ENCODE measurements at places on chromosomes 7 and 10.

DNA sequence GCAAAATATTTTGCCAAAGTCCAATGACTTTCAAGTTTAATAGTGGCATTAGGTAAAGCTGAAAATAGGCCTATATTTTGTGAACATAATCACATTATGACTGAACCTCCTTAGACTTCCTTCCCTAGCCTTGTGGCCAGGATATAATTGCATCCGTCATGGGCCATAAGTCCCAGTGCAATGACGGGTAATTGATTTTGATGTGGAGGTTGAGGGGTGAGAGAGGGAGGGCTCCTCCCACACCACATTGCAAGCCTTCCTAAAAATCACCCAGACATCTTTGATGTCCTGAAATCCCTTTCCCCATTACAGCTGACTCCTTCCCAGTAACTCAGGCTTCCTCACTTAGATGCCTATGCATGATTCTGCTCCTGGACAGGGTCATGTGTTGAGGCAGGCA is 25.6 kb downstream of the TAS2R41 start:
- DNase-seq: no peak

- no peak for DNase-seq
Observed at GRCh38 chr10:81179324-81179723, 641.6 kb downstream of the SH2D4B start.

DNA sequence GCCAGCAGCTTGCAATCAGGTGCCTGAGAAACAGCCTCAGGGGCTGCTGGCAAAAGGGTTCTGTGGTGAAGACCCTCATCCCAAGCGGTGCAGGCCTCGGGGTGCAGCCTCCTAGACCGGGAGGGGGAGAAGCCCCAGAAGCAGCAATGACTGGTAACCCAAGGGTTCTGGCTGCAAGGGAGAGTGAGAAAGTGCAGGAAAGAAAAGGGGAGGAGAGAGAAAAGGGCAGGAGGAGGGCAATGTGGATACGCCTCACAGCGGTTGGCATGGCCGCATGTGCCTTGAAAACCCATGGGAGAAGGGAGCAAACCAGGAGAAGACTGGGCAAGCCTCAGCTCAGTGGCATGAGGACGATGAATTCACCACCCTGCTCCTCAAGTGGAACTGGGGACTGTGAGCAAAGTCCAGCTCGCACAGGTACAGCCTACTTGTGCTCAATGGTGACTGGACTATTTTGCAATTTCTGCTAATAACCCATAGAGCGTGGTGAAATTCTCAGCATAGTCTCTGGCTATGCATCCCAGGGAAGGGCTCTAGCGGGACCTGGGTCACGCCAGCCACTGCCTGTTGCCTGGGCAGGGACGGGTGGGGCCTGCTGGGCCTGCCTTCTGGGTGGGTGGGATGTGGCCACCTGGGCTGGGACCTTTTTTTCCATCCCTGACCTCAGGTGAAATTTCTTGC is 6.2 kb downstream of the CLRN3 start:
- no peak for DNase-seq

DNA sequence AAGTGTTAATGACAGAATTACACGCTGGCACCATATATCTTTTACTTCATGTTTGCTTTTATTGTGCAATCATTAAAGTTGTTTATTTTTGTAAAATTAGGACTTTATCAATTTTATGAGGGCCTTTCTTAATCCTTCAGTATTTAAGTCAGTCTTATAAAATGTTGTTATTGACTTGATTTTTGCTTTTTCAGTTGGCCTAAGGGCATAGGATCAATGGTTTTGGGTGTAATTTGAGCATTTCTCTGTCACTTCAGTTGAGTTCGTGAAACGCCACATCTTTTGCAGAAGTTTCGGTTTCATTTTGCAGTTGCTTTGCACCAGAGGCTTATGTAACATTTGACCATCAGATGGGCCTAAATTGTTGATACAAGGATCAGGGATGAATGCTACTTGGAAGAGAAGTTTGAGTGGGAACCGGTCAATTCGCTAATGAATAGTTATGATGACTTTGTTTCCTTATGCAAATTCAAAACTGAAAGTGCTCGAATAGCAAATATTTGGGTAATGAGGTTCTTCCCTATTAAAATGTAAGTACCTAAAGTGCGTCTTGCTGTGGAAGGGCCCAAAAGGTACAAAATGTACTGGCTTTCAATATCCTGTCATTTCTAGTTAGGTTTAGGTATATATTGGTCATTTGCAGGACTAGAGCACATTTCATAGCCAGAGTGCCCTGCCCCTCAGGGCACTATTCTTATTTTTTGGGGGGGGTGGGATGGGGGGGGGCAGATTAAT is 340.9 kb downstream of the LRMDA start:
- DNase-seq: no peak

DNA sequence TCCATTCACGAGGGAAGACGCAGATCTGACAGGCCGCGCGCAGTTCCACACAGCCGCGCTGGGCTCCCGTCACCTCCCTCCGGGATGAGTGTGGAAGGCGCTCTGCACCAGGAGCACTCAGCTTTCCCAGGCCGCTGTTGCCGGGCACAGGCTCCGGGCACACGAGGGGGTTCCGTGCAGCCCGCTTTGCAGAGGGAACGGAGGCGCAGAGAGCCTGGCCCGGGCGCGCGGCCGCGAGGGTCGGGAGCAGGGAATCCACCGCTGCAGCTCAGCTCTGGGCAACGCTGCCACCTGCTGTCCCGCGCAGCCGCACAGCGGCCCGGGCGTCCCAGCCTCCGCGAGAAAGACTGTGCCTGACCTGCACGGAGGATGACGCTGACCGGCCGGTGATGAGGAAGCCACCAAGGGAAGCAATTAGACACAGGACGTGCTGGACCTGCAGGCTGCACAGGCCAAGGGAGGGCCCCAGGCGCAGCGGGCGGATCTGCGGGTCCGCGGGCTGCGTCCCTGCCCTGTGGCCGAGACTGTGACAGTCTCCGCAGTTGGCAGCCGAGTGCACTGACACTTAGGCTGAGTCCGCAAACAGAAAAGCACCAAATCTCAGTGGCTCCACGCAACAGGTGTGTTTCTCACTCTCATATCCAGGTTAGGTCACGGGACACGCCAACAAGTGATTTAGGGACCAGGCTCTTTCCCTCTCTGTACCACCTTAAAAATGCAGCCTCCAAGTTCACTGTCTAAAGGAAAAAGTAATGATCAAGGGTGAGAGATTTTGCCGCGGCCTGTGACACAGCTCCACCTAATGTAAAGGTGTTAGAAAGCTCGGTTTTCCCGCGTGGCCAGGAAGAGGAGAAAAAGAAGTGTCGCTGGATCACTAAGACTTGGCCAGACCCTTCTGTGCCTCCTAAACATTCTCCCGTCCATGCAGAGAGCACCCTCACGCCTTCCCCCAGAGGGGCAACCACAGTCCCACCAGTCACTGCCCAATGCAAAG is 94.5 kb downstream of the SEC61G start:
- DNase-seq: no peak

DNA sequence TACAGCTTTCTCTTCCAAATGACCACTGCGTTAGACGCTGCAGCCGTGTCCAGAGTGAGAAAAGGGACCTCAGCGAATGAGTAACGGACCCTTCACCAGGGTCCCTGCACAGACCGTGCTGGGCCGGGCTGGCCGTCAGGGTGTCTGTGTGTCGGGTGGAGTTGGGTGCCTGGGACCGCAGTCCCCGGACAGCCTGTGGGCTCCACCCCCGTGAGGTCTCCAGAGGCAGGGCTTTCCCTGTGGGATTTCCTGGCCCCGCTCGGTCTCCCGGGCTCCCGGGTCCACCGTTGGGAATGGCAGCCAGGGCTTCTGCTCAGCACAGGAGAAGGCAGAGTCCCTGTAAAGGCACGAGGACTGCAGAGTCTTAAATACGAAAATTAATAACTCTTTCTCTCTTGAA is 509.7 kb downstream of the TCERG1L start:
- DNase-seq: no peak

DNA sequence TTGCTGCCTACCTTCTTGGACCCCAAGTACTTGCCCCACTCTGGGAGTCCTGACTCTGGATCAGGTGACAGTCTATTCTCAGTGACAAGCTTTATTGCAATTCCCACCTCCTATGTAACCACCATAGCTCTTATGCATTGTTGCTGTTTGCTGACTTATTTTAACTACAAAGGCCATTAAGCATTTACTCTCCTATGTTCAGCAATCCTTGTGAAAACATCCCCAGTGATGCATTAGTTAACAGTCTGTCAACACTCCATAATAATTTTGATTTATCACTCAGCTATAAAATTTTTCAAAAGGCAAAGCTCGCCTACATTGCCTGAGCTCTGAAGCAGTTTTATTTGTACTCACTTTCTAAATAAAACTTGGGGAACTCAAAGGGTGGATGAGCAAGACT is 871.8 kb upstream of the SORCS1 start:
- DNase-seq: no peak

All from activated T-cell treated with anti-CD3 and anti-CD28 coated beads for 24 hours (primary cell).